Stimulated activated CD4-positive, alpha-beta T cell treated with anti-CD3 and anti-CD28 coated beads, Interleukin-2, amount 100 ng/mL, for 4 hours (primary cell): ENCODE measurements at places on chromosomes 2 and 18.

DNA sequence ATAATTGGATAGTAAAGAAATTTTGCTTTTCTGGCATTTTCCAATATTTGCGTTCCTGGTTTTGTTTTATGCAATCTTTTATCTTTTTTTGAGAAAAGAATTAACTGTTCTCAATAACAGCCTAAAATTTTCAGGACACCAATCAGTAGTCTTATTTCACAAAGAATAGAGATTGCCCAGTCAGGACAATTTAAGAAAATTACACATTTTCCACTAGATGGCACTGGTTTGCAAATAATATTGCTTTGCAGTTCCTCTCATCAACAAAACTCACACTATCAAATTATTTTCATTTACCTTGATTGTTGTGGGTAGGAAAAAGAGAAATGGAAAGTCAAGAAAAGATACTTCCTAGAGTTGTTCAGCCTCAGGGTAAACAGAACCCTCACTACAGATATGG is 2.4 kb upstream of the RBM45 start:
- no peak for DNase-seq

DNA sequence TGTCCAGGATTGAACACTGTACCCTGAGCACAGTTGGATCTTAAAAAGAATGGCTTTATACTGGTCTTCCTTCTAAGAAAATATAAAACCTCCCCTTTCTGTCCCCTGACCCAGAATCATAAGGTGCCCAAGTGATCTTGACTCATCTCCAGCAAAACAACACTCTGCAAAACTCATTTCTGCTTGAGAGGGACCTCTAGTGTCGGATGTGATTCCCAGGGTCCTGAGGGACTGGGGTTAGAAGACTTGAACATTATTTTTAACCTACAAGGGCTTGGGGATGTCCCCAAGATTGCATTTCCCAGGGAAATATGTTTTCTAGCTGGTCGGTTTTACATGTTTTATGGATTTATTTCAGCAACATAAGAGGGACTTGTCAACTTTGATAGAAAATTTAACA is 1318.5 kb upstream of the CELF4 start:
- no peak for DNase-seq

DNA sequence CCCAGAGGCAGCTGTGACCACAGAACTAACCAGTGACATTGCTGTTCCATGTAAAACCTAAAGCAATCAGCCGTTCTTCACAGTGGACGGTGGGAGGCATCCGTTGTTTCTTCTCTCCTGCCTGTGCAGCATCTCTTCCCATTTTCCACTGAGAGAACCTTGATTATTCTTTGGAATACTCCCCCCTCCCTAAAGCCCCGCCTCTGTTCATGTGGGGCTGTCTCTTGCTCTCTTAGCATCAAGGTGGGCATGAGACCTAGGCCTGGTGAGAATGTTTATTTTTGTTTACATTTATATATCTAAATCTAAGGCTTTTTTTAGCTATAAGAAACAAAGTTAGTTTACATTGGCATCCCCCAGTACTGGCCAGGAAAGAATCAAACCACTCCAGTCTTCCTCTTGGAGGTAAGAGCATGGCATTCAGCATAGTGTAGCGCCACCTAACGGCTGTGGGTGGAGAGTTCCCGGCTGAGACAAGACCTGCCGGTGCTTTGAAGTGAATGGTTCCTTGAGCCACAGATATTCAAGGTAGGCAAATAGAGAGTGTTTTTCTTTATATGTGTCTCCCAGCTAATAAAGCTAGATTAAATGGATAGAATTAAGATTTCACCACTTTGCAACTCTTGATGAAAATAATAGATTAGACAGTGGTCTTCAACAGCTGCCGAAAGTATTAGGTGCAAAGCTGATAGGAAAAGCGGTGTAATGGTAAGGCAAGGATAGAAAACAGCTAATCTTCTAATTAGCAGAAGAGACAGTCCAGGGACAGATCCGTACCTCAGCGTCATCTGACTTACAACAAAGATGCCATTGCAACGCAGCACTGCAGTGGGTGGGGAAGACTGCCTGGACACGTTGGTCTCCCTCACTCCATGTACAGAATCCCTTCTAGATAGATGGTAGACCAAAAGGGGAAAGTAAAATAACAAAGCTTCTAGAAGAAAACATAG is 219.6 kb upstream of the RAB12 start:
- no peak for DNase-seq

DNA sequence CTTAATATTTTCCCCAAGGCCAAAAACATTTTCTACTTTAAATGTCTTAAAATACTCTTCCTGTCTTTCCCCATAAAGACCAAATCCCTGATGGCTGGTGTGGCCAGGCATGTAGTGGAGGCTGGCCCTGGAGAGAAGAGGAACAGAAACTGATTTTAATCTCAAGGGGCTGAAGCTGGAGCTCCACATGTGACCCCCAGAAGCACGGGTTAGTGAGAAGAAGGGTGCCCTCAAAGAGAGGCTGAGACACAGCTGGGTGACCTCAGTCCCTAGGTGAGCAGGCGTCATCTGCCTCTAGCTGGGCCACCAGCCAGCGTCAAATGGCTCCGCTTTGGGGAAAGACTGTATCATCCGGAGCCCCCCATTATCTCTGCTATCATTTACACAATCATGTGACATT is 19.3 kb upstream of the TMEM18 start:
- no peak for DNase-seq

GRCh38 chr2:208129744-208130711 is at the start of gene CRYGC:
TSS of gene CRYGC (minus strand) at chr2:208129828. CDS start at chr2:208129792, 36 bp downstream.
- no peak for DNase-seq
